Hematopoietic multipotent progenitor cell (in vitro differentiated cells): ENCODE measurements at places on chromosomes 12 and 14. TPM values are rescaled to one million over a fixed set of nuclear protein-coding genes. Genes with fewer than 3 reads are reported as not detected.

ASCL4 gene
- total RNA-seq: not detected

DNA sequence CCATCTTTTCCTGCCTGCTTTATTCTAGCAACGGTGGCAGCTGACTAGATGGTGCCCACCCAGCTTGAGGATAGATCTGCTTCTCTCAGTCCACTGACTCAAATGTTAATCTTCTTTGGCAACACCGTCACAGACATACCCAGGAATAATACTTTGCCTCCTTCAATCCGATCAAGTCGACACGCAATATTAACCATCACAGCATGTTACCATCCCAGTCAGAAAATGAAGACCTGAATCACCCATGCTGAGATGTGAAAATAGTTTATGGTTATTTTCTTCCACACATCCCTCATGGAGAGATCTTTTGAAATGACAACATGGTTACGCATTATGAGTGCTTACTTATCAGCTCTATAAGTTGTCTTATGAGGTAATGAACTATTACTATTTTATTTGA, 392.8 kb downstream of the SEC23A start:
- no peak for DNase-seq

- DNase-seq: no peak
These were observed 1069.0 kb downstream of the FSCB start for GRCh38 chr14:43438056-43438455.

LGR5 gene
- total RNA-seq: under 0.01 TPM

DNA sequence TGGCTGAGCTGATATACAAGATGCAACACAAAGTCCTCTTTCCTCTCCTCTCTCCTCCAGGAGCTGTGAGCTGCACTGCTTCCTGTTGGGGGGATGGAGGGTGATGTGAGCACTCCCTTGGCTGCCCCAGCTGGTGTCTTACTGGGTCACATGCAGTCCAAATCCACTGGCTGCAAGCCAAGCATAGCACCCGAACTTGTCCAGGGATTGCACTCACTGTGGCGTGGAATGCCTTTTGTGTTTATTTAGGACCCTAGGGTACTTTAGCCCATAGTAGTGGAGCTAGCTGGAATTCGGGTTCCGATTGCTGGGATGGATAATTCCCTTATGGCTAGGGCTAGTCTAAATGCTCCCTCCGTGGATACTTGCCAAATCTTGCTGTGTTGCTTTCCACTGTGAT, 424.9 kb upstream of the SYT1 start:
- DNase-seq: no peak

DNA sequence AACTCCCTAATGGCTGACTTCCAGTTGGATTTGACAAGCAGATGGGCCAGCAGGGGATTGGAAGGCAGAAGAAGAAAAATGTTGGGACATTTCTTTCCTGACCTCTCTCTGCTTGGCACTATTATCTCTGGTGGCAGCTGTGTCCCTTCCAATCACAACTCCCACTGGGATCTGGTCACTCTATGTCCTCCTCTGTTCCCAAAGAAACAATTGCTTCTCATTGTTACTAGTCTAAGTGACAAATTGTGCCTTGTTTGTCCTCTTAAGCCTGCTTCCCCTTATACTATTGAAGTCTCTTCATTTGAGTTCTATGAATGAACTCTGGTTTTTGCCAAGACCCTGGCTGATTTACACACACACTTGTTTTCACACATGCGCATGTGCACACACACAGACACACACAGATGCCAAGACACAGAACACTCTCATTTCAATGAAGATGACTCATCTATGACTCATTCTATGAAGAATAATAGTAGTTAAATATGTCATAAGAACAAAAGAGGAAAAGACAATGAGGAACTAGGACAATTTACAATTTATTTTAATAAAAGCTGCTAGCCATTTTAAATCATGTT, 83.0 kb upstream of the FAR2 start:
- no peak for DNase-seq

RNASE7 gene
- not detected for total RNA-seq
